ENCODE measurements at places on chromosomes 11 and 22. TPM values are rescaled to one million over a fixed set of nuclear protein-coding genes. Genes with fewer than 3 reads are reported as not detected.
A peak's percentile ranks its signal among the peaks of the same experiment; 100 is the strongest.

DNA sequence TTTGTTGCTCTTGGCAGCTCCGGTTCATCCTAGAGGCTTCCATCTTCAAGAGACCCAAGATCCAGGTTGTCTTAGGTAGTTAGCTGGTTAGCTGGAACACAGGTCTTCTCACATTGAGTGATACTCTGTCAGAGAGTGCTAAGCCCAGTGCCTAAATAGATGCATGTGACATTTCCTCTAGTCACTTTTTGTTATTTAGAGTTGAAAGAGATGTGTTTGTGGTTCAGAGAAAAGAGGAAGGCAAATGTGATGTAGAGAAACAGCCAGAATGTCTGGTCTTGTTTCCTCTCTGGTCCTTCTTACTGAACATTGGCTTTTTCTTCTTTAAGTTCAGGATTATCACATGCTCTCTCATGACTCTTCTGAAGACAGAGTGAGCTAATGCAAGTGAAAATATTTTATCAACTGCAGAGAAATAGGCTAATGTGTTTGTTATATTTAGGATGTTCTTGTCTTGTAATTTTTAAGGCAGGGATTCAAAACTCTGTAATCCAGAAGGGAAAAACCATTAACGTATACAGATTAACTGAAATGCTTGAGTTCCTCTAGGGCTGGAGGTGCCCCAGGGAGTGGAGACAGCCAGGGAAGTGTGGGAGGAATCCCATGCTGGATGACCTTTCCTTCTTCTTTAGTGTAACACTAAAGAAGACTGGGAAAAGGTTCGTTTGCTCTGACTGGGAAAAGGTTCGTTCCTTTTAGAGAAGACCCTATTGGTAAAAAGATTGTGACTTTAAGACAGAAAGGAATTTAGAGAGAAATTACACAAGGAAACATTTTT lies 75.4 kb downstream of the SWAP70 start:
- DNase-seq: no peak

- DNase-seq: no peak
Observed at GRCh38 chr22:46846832-46847355, 84.4 kb downstream of the TBC1D22A start.

GRCh38 chr22:44577391-44578109 lies 79.5 kb upstream of the RTL6 start:
- no peak for DNase-seq

DNA sequence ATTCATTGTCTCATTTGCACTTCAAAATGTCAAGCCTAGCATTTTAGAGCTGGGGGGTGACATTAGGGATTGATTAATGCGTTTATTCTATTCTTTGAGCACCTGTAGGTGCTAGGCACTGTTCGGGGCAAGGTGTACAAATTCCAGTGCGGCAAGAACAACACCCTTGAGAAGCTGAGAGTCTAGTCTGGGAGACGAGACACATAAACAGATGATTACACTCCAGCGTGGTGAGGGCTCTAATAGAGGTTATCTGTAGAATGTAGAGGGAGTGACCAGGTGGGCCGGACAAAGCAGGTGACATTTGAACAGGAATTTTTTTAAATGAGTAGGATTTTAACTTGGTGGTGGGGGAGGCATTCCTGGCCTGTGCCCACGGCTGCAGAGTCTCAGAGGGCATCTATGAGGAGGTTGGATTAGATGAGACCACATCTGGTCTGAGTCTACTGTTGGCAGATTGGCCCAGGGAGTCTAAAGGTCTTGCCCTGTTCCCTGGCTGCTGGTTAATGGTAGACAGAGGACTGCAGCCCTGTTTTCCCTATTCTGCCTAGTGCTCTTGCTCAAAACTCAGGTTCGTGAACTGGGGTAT lies 970 bp downstream of the CAT start:
- no peak for DNase-seq

DNA sequence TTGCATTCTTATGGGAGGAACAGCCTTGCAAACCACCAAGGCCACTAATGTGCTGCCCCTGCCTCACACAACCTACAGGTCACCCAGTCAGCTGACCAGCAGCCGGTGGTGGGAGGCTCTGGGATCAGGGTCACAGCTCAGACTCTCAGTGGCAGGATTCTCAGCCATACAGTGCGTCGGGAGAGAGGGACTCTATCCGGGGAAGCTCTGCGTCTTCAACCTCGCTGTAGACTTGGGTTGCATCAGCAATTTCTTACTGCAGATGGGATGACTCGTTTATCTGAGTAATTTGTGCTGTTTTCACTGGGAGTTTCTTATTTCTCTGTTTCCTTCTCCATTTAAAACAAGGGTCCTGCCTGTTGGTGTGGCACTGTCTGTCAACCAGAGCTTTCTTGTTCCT lies 257.7 kb downstream of the TBC1D22A start:
- no peak for DNase-seq

GRCh38 chr11:64900263-64900678 lies 16.7 kb downstream of the ATG2A start:
- no peak for DNase-seq

- no peak for DNase-seq
Observed at GRCh38 chr11:90189011-90189410, 33.8 kb downstream of the CHORDC1 start.

- no peak for DNase-seq
Observed at GRCh38 chr11:47552056-47552565, 821 bp downstream of the CELF1 start.

DNA sequence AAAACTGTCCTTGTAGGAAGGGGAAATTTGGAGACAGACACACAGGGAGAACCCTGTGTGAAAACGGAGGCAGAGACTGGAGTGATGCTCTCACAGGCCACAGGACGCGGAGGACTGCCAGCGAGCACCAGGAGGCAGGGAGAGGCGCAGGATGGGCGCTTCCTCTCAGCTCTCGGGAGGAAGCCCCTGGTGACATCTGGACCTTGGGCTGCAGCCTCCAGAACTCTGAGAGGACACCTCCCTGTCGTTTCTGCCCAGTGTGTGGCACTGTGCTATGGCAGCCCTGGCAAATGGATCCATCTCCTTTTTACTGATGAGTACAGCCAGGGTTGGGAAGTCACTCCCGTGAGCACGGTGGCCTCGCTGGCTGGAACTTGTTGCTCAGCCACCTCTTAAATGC lies 73.9 kb downstream of the LRRC32 start:
- DNase-seq: no peak

- no peak for DNase-seq
Observed at GRCh38 chr11:17722000-17722643, 2.8 kb downstream of the MYOD1 start.

- no peak for DNase-seq
Observed at GRCh38 chr22:48919187-48919590, 908.5 kb downstream of the BRD1 start.

DNA sequence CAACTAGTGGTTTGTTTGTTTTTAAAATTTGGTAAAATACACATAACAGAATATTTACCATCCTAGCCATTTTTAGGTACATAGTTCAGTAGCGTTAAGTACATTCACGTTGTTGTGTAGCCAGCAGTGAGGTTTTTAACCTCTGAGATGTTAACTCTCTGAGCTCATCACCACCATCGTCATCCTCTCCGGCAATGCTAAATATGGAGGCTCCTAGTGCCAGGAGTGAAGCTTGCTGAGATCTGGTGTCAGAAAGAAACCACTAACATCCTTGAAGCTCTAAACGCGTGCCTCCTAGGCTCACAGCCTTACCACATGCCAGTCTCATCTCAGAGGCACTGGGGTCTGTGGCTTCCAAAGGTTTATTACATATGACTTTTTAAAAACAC lies 330.2 kb upstream of the B3GAT1 start:
- no peak for DNase-seq

DNA sequence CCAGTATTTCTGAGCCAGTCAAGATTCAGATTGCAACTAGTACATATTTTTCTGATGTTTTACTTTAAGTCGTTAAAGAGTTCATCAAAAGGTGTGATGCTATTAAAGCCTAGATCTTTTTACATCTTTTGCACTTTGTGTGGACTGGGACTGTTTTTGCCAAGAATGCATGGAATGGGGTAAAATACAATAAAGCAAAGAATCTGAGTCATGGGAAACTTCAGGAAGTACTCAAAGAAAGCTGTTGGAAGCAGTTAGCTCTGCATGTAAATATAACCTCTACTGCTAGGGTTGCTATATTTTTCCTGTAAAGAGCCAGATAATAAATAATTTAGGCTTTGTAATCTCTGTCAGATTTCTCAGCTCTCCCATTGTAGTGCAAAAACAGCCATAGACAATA lies 20.9 kb downstream of the ATXN10 start:
- no peak for DNase-seq

GRCh38 chr22:43471606-43472135 lies 59.9 kb downstream of the MPPED1 start:
- DNase-seq: no peak

GRCh38 chr11:70689764-70690163 lies 291.4 kb downstream of the CTTN start:
- DNase-seq: no peak

- no peak for DNase-seq
Observed at GRCh38 chr11:80970037-80970436, 1529.2 kb upstream of the TENM4 start.

DNA sequence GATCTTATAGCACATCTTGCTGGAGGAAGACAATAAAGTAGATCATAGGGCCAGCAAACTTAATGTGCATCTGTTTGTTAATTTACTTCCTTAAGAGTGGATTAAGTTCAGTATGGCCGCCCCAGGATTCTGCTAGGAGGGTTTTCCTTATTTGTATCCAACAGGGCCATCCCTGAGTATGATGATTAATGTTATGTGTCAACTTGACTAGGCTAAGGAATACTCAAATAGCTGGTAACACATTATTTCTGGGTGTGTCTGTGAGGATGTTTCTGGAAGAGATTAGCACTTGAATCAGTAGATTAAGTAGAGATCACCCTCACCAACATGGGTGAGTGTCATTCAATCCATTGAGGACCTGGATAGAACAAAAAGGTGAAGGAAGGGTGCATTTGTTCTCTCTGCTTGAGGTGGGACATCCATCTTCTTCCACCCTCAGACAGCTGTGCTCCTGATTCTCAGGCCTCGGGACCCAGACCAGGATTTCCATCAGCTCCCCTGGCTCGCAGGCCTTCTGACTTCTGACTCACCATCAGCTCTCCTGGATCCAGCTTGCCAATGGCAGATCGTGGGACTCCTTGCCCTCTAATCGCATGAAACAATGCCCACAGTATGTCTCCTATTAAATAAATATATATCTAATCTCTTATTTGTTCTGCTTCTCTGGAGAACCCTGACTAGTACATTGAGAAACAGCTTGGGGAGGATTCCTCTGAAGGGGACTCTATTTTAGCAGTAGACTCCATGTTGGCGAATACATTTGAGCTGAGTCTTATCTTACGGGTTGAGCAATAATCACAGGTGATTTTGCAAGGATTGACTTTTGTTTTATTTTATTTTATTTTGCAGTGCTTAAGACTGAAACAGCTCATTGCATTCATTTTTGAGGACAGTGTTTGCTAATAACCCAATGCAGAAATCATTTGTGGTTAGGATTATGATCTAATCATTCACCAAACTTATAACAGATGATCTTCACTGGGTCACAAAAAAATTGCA lies 9.0 kb upstream of the ZBTB44 start:
- no peak for DNase-seq

- no peak for DNase-seq
Observed at GRCh38 chr22:48171271-48171691, 1408.8 kb downstream of the TBC1D22A start.

DNA sequence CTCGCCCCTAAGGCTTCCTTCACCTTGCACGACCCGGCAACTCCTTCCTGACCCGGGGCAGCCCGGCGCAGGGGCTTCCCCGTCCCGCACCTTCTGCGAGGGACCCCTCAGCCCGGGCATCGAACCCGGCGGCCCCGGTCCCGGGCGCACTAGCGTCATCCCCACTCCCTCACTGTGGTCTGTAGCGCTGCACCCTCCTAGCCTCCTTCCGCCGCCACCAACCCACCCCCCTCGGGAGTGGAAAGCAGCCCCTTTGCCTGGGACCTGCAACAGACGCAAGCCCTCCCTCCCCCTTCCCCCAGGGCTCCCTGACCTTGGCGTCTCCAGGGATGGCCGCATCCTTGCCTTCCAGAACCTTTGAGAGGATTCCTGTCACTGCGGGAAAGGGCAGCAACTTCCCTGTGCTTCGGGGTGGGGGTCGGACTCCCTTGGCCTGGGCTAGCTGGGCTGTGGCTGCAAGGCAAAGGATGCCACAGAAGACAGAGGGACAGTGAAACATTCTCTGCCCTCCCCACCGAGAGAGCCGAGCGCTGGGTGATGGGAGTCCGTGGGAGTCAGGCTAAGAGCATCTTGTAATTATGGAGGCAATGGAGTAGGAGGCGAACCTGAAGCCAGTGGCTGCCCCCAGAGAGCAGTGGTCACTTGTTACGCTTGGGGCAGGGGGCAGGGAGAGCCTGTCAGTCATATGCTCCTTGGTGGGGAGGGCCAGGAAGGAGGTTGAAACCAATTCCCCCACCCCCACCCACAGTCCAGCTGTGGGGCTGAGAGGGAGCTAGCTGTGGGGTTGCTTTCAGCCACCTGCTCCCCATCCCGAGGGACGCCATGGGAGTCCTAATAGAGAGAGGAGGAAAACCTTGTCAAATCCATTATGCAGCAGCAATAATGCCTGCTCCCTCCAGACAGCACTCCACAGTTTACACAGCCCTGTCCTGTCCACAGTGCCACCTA lies 920 bp downstream of the TMEM132A start:
- no peak for DNase-seq

DNA sequence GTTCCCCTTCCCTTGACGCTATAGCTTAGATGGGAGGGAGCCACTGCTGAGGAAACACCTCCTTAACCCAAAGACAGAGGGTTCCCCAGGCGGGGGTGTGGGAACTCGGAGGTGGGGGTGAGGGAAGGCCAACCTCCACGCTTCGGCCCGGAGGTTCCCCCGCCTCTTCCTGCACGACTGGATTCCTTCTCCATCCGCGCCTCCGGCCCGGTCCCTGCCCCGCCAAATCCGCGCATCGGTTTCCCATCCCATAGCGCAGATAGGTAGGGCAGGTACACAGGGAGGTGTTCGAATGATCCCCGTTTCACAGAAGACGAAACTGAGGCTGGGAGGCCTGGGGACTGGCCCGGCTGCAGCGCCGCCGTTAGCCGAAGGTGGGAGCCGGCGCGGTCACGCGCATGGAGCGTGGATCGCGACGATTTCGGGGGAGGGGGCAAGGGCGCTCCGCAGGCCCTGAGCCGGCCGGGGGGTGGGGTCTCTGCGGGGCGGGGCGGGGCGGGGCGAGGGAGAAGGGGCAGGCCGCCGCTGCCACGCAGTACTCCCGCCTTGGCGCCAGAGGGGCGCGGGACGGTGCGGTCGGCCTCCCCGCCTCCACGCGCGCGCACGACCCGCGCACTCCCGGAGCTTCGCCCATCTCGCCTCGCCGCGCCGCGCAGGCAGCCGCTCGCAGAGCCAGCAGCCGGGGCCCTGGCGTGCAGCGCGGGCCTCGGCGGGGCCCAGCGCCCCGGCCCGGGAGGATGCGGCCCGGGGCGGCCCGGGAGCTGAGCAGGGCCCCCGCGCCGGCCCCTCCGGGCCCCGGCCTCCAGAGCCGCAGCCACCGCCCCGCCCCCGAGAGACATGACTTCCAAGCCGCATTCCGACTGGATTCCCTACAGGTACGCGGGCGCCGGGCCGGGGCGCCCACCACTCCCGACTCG lies at the start of gene TUB:
TUB (plus strand) TSS at position 538 of the 917 bp plus-strand sequence; CDS start at position 838, 300 bp downstream.
- DNase-seq: no peak

GRCh38 chr11:115676768-115677167 lies 172.6 kb upstream of the CADM1 start:
- DNase-seq: peak; percentile 56

Gene TBX10
- polyA plus RNA-seq: not detected

Gene OR51Q1
- polyA plus RNA-seq: not detected

Gene SPDYC
- polyA plus RNA-seq: not detected

Gene CTSW
- polyA plus RNA-seq: not detected

Gene FKBP2
- 29.9 TPM for polyA plus RNA-seq

Gene POLR3H
- 36.3 TPM for polyA plus RNA-seq

Gene RRP7A
- 21.8 TPM for polyA plus RNA-seq

Gene IL18
- 0.46 TPM for polyA plus RNA-seq

Gene CBLIF
- not detected for polyA plus RNA-seq

Gene SHISA8
- not detected for polyA plus RNA-seq

Gene INSC
- polyA plus RNA-seq: 0.40 TPM

Gene C11orf42
- polyA plus RNA-seq: not detected

Gene NPAS4
- polyA plus RNA-seq: 0.14 TPM
